Body of pancreas (tissue), 4 donors: ENCODE measurements at places on chromosomes 6 and 20. TPM values are rescaled to one million over a fixed set of nuclear protein-coding genes. Genes with fewer than 3 reads are reported as not detected.

- H3K4me3 ChIP-seq = no peak overlapping the region
- H3K4me1 ChIP-seq = peaks cover 30% of the 10 kb centered on the region
Observed at GRCh38 chr6:168196385-168196860, 117.4 kb upstream of the FRMD1 start.

GRCh38 chr20:17648315-17648646 lies 33.8 kb downstream of the RRBP1 start:
- H3K27ac ChIP-seq = peak overlapping the region; percentile 25
- peaks cover 99% of the 10 kb centered on the region for H3K4me1 ChIP-seq
- no peak overlapping the region for H3K4me3 ChIP-seq
- no peaks in the 10 kb centered on the region for H3K36me3 ChIP-seq

GRCh38 chr6:27582928-27583725 lies 110.2 kb upstream of the ZNF184 start:
- DNase-seq = peak; percentile 21
- no peak overlapping the region for H3K4me3 ChIP-seq
- no peaks in the 10 kb centered on the region for H3K4me1 ChIP-seq
- H3K27me3 ChIP-seq = peaks cover 17% of the 10 kb centered on the region
- no peak overlapping the region for H3K27ac ChIP-seq

DNA sequence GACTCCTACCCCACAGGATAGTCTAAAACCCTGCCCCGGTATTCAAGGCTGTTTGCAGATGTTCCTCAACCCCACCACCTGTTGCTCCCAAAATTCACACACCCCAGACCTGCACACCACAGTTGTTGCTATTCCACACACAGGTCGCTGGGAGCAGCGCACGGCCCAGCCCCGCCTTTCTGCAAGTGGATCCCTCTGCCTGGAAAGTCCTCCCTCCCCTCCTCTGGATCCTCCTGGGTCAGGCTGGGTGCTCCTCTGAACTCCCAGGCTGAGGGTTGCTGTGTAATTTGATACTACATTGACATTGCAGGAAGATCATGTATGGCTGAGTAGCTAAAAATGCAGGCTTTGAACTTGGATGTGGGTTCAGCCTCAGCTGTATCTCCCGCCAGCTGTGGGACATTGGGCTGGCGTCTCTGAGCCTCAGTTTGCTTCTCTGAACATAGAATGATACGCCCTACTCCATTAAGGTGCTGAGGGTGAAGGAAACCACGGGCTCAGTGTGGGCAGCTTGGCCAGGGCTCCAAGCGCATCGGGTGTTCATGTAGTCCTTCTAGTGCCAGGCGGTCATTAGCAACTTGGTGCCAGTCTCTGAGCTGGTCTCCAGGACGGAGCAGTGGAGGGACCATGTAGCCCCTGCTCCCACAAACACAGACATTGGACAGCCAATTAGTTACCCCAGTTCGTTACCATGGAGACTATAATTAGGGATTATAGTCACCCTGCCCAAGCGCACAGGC lies 13.9 kb upstream of the CCN5 start:
- H3K4me1 ChIP-seq = no peaks in the 10 kb centered on the region
- no peaks in the 10 kb centered on the region for H3K27me3 ChIP-seq
- H3K27ac ChIP-seq = no peak overlapping the region
- H3K4me3 ChIP-seq = no peak overlapping the region
- no peak for DNase-seq

DNA sequence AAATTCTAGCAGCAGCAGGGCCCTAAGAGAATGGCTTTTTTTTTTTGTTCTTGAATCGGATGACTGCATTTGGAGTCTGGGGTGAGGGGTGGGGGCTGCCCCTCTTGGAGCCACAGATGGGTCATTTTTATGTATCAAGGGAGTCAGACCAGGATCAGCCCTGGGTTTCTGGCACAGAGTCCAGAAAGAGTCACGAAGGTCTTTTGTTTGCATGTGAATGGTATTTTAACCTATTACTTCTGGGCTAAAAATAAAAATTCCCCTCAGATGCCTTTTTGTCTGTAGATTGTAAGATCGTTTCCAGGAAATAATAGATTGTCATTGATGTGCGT lies 72.5 kb downstream of the PHACTR3 start:
- DNase-seq = no peak
- H3K36me3 ChIP-seq = no peaks in the 10 kb centered on the region
- H3K27ac ChIP-seq = no peak overlapping the region
- H3K4me1 ChIP-seq = no peaks in the 10 kb centered on the region
- H3K4me3 ChIP-seq = no peak overlapping the region

DNA sequence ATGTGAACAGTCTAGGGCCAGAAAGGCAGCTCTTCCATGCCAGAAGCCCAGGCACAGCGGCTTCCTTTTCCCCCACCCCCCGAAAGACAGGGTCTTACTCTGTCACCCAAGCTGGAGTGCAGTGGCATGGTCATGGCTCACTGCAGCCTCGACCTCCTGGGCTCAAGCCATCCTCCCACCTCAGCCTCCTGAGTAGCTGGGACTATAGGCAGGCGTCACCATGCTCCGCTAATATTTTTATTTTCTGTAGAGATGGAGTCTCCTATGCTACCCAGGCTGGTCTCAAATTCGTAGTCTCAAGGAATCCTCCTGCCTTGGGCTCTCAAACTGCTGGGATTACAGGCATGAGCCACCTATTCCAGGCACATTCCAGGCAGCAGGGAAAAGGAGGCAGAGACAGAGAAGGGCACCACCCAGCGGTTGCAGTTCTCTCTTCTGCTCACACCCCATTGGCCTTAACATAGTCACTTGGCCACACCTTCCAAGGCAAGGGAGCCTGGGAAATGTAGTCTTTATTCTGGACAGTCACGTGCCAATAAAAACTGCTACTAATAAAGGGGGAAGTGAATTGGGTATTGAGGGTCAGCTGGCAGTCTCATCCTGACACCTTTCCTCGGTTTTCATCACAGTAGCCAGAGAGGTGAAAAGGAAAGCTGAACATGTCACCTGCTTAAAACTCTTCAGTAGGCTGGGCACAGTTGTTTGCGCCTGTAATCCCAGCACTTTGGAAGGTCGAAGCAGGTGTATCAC lies 205.9 kb downstream of the ZMYND8 start:
- DNase-seq = peak; percentile 65
- no peak overlapping the region for H3K27ac ChIP-seq
- no peaks in the 10 kb centered on the region for H3K27me3 ChIP-seq
- H3K4me1 ChIP-seq = no peaks in the 10 kb centered on the region

DNA sequence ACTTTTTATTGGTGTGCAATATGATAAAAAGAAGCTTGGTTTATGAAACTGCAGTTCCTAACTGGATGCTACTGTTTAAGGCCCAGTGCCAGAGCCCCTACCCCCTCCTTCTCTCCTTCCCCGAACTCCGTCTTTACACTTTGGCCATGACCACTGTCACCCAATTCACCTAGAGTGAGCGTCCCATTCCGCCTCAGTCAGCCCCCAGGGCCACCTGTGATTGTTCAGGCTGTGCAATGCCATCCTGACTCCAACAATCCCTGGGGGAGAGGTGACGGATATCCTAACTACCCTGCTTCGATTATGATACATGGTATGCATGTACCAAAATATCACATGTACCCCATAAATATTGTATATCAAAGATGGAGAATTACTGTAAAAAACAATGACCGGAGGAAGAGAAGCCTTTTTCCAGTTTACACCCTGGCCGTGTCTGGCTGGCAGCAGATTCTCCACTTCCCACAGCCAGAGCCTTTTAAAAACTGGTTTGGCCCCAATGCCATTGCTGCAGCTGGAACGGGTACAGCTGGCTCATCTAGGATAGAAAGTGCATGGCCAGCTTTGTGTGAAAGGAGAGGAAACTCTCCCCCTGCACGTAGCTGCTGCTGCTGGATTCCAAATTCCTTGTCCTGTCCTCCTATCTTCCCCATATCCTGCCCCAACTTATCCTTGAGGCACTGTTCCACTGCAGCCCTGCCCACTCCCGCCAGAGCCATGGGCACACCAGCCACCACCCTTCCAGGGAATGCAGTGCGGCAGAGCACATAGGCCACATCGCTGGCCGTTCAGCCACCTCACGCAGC lies 99.7 kb downstream of the JPH2 start:
- no peak overlapping the region for H3K27ac ChIP-seq
- DNase-seq = no peak
- no peak overlapping the region for H3K4me3 ChIP-seq
- no peaks in the 10 kb centered on the region for H3K27me3 ChIP-seq
- H3K4me1 ChIP-seq = no peaks in the 10 kb centered on the region

GRCh38 chr20:23277316-23277715 lies 73.3 kb upstream of the NXT1 start:
- no peak for DNase-seq
- no peaks in the 10 kb centered on the region for H3K27me3 ChIP-seq
- no peak overlapping the region for H3K27ac ChIP-seq

- H3K4me1 ChIP-seq = peaks cover 38% of the 10 kb centered on the region
- H3K36me3 ChIP-seq = no peaks in the 10 kb centered on the region
- H3K27ac ChIP-seq = no peak overlapping the region
- H3K27me3 ChIP-seq = no peaks in the 10 kb centered on the region
Observed at GRCh38 chr6:16472349-16473069, 234.1 kb downstream of the GMPR start.

DNA sequence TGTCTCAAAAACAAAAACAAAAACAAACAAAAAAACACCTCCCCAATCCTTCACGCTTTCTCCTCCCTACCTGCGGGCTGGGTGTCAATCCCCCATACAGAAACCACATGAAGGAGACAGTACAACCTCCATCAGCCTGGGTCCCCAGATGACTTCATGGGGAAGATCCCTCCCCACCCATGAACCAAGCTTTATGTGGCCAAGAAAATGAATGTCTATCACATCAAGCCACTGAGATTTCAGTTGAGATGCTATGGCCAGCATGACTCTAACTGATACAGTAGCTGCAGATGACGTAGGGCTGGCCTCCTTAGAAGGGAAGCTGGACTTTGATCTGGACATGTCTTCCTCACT lies 21.2 kb upstream of the BNIP5 start:
- H3K4me3 ChIP-seq = no peak overlapping the region
- H3K4me1 ChIP-seq = peaks cover 27% of the 10 kb centered on the region
- H3K36me3 ChIP-seq = no peaks in the 10 kb centered on the region
- H3K27me3 ChIP-seq = no peaks in the 10 kb centered on the region
- H3K27ac ChIP-seq = peak overlapping the region; percentile 55
- no peak for DNase-seq

- no peak overlapping the region for H3K27ac ChIP-seq
- H3K36me3 ChIP-seq = no peaks in the 10 kb centered on the region
- no peak overlapping the region for H3K4me3 ChIP-seq
- DNase-seq = no peak
- H3K27me3 ChIP-seq = no peaks in the 10 kb centered on the region
Observed at GRCh38 chr6:139640448-139640847, 266.0 kb upstream of the CITED2 start.

- H3K36me3 ChIP-seq = no peaks in the 10 kb centered on the region
- no peak within 1 kb of the TSS for H3K4me3 ChIP-seq
- no peak for DNase-seq
- H3K27ac ChIP-seq = no peak within 1 kb of the TSS
- no peaks in the 10 kb centered on the region for H3K27me3 ChIP-seq
Observed at GRCh38 chr6:55174211-55175026, at the start of gene HCRTR2. TSS of gene HCRTR2 (plus strand) at chr6:55174515. CDS start at chr6:55174588, 73 bp downstream.

DNA sequence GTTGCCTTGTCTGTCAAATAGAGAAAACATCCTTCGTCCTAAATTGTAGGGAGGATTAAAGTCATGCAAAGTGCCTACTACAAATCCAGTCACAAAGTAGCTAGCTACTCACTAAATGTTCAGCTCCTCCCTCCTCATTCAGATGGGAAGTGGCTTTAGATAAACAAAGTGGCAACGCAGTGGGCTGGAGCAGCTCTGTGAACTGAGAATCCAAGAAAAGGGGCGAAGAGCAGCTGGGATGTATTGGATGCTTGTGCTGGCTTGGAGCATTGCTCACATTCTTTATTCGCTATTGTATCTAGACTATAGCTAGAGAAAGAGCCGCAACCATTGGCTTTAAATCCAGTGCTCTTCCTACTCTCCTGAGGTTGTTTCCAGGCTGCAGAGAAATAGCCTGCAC lies 10.3 kb downstream of the MOG start:
- no peaks in the 10 kb centered on the region for H3K27me3 ChIP-seq
- no peak for DNase-seq
- H3K27ac ChIP-seq = no peak overlapping the region
- no peak overlapping the region for H3K4me3 ChIP-seq
- no peaks in the 10 kb centered on the region for H3K36me3 ChIP-seq

DNA sequence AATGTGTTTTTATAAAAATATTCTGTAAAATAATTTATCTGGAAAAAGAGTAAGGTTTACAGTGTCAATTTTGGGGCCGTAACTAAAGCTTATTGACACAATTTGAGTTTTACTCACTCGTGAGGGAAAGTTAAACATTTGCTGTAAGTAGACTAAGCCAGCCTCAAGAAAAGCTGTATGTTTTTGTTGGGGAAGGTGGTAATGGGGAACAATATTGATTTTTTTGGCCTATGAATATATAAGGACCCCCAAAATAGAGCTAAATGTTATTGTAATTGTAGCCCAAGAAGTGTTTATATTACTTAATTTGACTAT lies 1.4 kb downstream of the SENP6 start:
- peak overlapping the region; percentile 98 for H3K27ac ChIP-seq
- H3K4me3 ChIP-seq = no peak overlapping the region
- DNase-seq = no peak
- H3K27me3 ChIP-seq = no peaks in the 10 kb centered on the region
- H3K36me3 ChIP-seq = no peaks in the 10 kb centered on the region

- no peaks in the 10 kb centered on the region for H3K4me1 ChIP-seq
- no peaks in the 10 kb centered on the region for H3K36me3 ChIP-seq
- no peak overlapping the region for H3K27ac ChIP-seq
- H3K4me3 ChIP-seq = no peak overlapping the region
- no peaks in the 10 kb centered on the region for H3K27me3 ChIP-seq
- no peak for DNase-seq
Observed at GRCh38 chr6:155253337-155253736, 10.5 kb upstream of the CLDN20 start.

- no peaks in the 10 kb centered on the region for H3K27me3 ChIP-seq
- H3K27ac ChIP-seq = no peak overlapping the region
- peak; percentile 58 for DNase-seq
- H3K36me3 ChIP-seq = no peaks in the 10 kb centered on the region
Observed at GRCh38 chr20:61584851-61585250, 332.8 kb downstream of the CDH4 start.

DNA sequence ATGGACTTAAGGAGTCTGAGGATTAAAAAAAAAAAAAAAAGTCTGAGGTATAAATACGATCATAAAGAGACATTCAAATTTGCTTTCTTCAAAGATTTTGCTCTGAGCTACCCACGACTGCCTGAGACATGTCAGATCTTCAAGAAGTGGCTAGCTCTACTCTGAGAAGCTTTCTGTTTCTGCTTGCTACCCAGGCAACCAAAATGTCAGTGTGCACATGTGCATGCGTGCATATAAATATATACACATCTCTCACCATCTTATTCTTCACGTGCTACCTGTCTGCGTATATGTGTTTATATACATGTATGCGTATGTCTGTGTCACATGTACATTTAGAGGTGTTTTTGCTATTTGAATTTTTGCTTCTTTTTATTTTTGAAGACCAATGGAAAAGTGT lies 299.6 kb upstream of the STXBP5 start:
- H3K4me1 ChIP-seq = no peaks in the 10 kb centered on the region
- DNase-seq = no peak
- H3K4me3 ChIP-seq = no peak overlapping the region
- H3K27me3 ChIP-seq = no peaks in the 10 kb centered on the region

- no peak overlapping the region for H3K27ac ChIP-seq
- no peak overlapping the region for H3K4me3 ChIP-seq
- H3K4me1 ChIP-seq = peaks cover 14% of the 10 kb centered on the region
- H3K27me3 ChIP-seq = no peaks in the 10 kb centered on the region
- DNase-seq = peak; percentile 81
Observed at GRCh38 chr6:101396548-101397173, 3.2 kb downstream of the GRIK2 start.

Gene HCK
- total RNA-seq = 4.3 TPM

Gene DTD1
- 16.1 TPM for total RNA-seq

Gene NKX2-2
- total RNA-seq = 9.6 TPM

Gene ULBP2
- not detected for total RNA-seq

Gene TNFRSF6B
- total RNA-seq = 13.8 TPM

Gene CALHM5
- 0.52 TPM for total RNA-seq

Gene IMPG1
- total RNA-seq = not detected
